Lower lobe of right lung (tissue), 2 donors: ENCODE measurements at places on chromosomes 12 and 14.

DNA sequence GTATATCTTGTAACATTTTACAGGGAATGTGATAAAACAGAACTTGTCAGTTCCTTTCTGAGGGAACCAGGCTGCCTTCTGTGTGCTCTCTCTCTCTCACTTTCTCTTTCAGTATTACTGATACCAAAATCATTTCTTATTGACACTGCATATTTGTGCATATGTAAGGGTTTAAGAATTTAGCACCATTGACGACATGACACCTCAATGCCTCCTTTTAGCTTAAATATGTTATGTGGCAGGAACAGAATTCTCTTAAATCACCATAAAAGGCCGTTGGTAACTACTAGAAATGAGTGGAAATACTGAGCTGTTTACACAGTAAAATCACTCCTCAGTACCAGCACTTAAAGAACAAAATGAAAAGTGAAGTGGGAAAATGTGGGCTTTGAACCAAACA is 457.7 kb upstream of the SYT1 start:
- H3K27me3 ChIP-seq = no peaks in the 10 kb centered on the region
- H3K36me3 ChIP-seq = no peaks in the 10 kb centered on the region
- no peak for DNase-seq
- H3K4me3 ChIP-seq = no peak overlapping the region
- peaks cover 6% of the 10 kb centered on the region for H3K4me1 ChIP-seq

GRCh38 chr14:67623114-67623513 is 3.4 kb downstream of the ARG2 start:
- peak overlapping the region; percentile 32 for H3K27ac ChIP-seq
- peaks cover 22% of the 10 kb centered on the region for H3K4me1 ChIP-seq
- no peaks in the 10 kb centered on the region for H3K27me3 ChIP-seq
- H3K36me3 ChIP-seq = no peaks in the 10 kb centered on the region

GRCh38 chr12:48377646-48378045 is 26.9 kb upstream of the ZNF641 start:
- no peak for DNase-seq
- H3K4me3 ChIP-seq = no peak overlapping the region
- H3K4me1 ChIP-seq = no peaks in the 10 kb centered on the region
- no peaks in the 10 kb centered on the region for H3K36me3 ChIP-seq
- H3K27me3 ChIP-seq = no peaks in the 10 kb centered on the region

- peaks cover 30% of the 10 kb centered on the region for H3K4me1 ChIP-seq
- peak overlapping the region; percentile 89 for H3K27ac ChIP-seq
- H3K4me3 ChIP-seq = peak overlapping the region; percentile 90
- DNase-seq = peak; percentile 57
- no peaks in the 10 kb centered on the region for H3K36me3 ChIP-seq
Measured at GRCh38 chr12:101696251-101697196, 916 bp upstream of the CHPT1 start.

DNA sequence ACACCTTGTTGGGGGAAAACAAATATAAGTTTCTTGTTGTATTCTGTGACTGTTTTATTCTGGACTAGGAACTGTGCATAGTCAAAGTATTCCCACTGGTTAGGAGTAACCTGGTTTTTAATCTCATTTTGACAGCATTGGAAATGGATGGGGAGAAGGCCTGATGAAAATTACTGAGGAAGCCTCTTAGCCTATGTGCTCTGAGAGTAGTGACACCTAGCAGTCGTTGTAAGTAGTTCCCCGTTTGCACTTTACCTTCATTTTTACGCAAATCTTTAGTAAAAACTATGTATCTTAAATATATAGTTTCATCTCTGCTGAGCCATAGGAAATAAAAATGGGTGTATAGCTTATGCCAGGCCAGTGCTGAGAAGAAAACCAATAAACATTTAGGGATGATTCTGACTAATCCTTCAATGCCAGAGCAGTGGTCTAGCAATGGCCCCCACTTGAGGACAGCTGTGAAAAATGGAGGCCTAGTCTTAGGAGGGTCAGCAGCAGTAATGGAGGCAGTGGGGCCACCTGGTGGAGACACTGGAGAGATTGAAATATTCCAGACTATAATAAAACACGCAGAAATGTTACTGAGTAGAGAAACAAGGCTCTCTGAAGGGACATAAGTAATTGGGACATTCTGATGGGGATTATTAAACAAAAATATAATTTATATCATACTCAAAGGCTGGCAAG is 133.2 kb upstream of the NOVA1 start:
- H3K36me3 ChIP-seq = no peaks in the 10 kb centered on the region
- no peak for DNase-seq
- H3K27me3 ChIP-seq = no peaks in the 10 kb centered on the region
- H3K4me3 ChIP-seq = no peak overlapping the region
- H3K27ac ChIP-seq = no peak overlapping the region

- no peaks in the 10 kb centered on the region for H3K27me3 ChIP-seq
- H3K36me3 ChIP-seq = no peaks in the 10 kb centered on the region
- no peak overlapping the region for H3K27ac ChIP-seq
- H3K4me3 ChIP-seq = no peak overlapping the region
Measured at GRCh38 chr14:96991226-96991625, 194.0 kb downstream of the VRK1 start.

DNA sequence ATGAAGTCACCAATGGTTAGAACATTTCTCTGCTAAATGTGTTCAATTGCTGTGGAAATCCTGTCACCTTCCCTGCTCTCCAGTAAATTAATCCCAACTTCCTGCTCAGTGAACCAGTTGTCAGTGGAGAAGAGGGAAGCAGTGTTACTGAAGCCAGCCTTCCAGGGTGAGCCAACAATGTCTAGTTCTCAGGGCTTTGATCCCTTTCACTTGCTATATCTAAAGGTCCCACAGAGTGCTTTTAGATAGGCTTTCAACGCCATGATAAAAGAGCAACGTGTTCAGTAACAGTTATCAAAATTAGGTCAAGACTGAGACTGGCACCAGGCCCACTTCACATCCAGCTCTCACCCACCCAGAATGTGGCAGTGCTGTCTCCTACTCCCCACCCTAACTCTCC is 139.7 kb downstream of the KCNH5 start:
- no peaks in the 10 kb centered on the region for H3K36me3 ChIP-seq
- H3K27ac ChIP-seq = no peak overlapping the region
- no peaks in the 10 kb centered on the region for H3K27me3 ChIP-seq
- H3K4me3 ChIP-seq = no peak overlapping the region
- no peaks in the 10 kb centered on the region for H3K4me1 ChIP-seq
- DNase-seq = no peak

GRCh38 chr14:72420749-72421474 is 473.0 kb downstream of the DPF3 start:
- H3K27me3 ChIP-seq = no peaks in the 10 kb centered on the region
- no peaks in the 10 kb centered on the region for H3K4me1 ChIP-seq
- no peak overlapping the region for H3K4me3 ChIP-seq
- H3K36me3 ChIP-seq = no peaks in the 10 kb centered on the region

GRCh38 chr12:92297405-92297804 is 151.8 kb upstream of the BTG1 start:
- no peaks in the 10 kb centered on the region for H3K27me3 ChIP-seq
- no peak overlapping the region for H3K4me3 ChIP-seq
- peak overlapping the region; percentile 13 for H3K27ac ChIP-seq
- peaks cover 20% of the 10 kb centered on the region for H3K4me1 ChIP-seq
- no peaks in the 10 kb centered on the region for H3K36me3 ChIP-seq

DNA sequence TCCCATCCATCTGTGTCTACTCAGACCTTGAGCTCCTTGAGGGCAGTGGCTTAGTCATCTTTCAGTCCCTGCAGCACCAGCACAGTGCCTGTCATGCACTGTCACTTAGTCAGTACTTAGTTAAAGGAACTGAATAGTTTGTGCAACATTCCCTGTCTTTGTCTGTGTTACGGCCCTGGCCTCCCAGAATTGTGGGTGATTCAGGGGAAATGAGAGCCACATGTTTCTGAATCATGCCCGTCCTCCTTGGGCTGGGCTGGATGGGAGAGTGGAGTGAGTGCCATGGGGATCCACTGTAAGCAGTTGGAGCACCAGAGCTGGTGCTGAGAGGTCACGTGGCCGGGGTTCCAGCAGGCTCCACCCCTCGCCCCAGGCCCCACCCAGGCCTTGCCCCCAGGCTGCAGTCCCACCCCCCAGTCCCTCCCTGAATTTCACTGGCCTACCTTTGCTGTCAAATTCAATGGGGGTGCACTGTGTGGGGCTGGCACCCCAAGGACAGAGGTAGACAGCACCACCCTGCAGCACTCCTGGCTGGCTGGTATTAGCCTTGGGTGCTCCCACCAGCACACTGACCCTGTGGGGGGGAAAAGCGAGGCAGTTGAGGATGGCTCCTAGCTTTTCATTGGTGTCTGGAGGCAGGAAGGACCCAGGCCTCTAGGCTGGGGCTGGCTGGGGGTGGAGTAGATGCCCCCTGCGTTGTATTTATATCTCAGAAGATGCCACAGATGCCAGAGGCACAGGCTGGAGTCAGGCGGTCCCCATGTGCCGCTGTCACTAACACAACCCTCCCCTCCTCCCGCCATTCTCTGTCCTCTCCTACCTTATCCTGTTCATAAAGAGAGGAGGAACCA is 7.5 kb downstream of the ITGA5 start:
- H3K4me3 ChIP-seq = no peak overlapping the region
- H3K27ac ChIP-seq = peak overlapping the region; percentile 82
- H3K36me3 ChIP-seq = peaks cover 48% of the 10 kb centered on the region

GRCh38 chr12:102694903-102695302 is 214.5 kb upstream of the IGF1 start:
- DNase-seq = no peak
- H3K27ac ChIP-seq = no peak overlapping the region
- no peaks in the 10 kb centered on the region for H3K4me1 ChIP-seq
- H3K27me3 ChIP-seq = no peaks in the 10 kb centered on the region
- no peak overlapping the region for H3K4me3 ChIP-seq

- peaks cover 30% of the 10 kb centered on the region for H3K4me1 ChIP-seq
- no peak for DNase-seq
- no peak overlapping the region for H3K4me3 ChIP-seq
- H3K27ac ChIP-seq = no peak overlapping the region
Measured at GRCh38 chr12:88546853-88547252, 33.4 kb downstream of the KITLG start.

DNA sequence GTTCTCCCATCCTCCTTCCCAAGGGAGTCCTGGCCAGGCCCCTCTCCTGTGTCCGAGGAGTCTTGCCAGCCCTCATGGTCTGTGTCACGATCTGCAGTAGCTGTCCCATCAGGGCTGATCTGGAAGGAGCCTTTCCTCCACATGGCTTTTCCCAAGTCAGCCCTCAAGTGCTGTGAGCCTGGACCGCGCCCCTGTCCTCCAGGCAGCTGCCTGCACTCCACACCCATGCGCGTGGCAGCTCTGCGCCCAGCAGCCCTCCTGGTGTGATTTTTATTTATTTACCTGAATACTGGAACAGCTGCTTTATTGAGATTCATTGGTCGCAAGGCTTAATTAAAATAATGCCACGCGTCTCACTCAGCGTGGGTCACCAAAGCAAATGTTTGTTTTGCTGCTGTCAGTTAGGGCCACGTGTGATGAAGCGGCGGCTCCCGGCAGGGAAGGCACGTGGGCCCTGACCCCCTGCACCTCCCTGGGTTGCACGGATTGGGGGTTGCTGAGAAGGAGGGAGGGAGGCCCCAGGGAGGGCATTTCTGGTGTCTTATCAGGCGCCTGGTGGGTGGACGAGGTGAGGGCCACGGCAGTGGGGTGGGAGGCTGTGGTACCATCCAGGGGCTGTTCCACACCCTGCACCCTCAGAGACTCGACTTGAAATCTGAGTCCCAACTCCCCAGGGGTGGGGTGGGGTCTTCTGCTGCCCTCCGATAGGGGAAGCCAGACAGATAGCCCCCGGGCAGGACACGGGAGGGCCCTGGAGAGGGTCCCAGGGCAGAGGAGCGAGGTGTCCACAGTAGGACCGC is 206.3 kb upstream of the C14orf180 start:
- H3K27ac ChIP-seq = no peak overlapping the region
- H3K4me1 ChIP-seq = no peaks in the 10 kb centered on the region
- DNase-seq = peak; percentile 30

GRCh38 chr12:22951206-22951605 is 326.2 kb downstream of the ETNK1 start:
- DNase-seq = no peak
- H3K4me1 ChIP-seq = no peaks in the 10 kb centered on the region
- H3K36me3 ChIP-seq = no peaks in the 10 kb centered on the region
- no peak overlapping the region for H3K27ac ChIP-seq
- no peak overlapping the region for H3K4me3 ChIP-seq
- H3K27me3 ChIP-seq = no peaks in the 10 kb centered on the region

DNA sequence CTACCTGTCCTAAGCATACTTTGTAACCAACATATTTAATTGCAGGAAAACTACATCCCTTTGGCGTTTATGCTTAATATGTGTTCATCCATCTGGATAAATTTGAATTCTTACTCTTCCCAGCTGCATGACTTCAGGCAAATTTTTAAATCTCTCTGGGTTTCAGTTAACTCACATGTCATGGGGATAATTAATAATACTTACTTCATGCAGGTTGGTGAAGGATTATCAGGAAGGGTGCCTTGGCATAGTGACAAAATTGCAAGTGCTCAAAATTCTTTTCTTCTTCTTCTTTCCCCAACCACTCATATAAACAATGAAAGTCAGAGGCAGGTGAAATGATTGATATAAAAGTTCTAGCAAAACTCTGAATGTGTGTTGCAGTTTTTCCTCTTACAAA is 15.9 kb downstream of the SYT10 start:
- no peaks in the 10 kb centered on the region for H3K4me1 ChIP-seq
- no peak overlapping the region for H3K27ac ChIP-seq
- no peak for DNase-seq
- no peaks in the 10 kb centered on the region for H3K36me3 ChIP-seq
- no peak overlapping the region for H3K4me3 ChIP-seq
- no peaks in the 10 kb centered on the region for H3K27me3 ChIP-seq

GRCh38 chr14:36423430-36423829 is 96.6 kb downstream of the NKX2-1 start:
- H3K4me1 ChIP-seq = no peaks in the 10 kb centered on the region
- no peaks in the 10 kb centered on the region for H3K27me3 ChIP-seq
- H3K36me3 ChIP-seq = no peaks in the 10 kb centered on the region
- no peak overlapping the region for H3K27ac ChIP-seq
- no peak overlapping the region for H3K4me3 ChIP-seq

DNA sequence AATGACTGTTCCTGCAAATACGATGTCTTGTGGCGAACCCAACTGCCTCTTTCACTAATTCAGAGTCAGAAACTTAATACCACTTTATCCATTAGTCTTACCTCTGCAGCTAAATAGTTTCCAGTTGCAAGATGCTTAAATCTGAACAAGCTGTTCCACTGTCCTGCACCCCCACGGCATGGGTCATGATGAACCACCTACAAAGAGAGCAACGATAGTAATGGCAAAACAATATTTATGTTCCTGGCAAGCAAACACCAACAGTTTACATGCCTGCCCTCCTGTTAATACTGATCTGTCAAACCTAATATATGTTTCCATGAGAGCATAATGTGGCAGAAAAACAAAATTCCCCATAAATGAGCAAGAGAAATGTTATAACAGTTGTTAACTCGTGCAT is 121.9 kb downstream of the ITPR2 start:
- no peak overlapping the region for H3K27ac ChIP-seq
- H3K36me3 ChIP-seq = peaks cover 28% of the 10 kb centered on the region
- H3K27me3 ChIP-seq = no peaks in the 10 kb centered on the region

DNA sequence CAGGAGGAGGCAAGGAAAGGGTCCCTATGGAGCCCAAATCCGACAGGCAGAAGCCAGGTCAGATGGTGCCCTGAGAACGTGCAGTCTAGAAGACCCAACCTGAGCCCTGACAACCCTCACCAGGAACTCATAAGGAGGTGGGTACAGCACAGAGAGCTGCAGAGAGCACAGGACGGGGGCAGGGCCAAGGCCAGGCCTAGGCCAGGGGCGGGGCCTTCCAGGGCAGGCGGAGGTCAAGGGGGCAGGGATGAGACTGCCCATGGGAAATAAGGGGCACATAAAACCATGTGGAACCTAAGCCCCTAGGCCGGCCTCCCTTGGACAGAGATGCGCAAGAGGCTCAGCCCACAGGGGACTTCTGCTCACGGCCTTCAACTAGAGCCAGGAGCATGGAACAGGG is 45.1 kb downstream of the SSH1 start:
- H3K27ac ChIP-seq = no peak overlapping the region
- peaks cover 97% of the 10 kb centered on the region for H3K36me3 ChIP-seq
- DNase-seq = no peak
- peaks cover 31% of the 10 kb centered on the region for H3K4me1 ChIP-seq
- no peak overlapping the region for H3K4me3 ChIP-seq
- no peaks in the 10 kb centered on the region for H3K27me3 ChIP-seq
